ENCODE measurements at places on chromosomes 3 and 15.

- no peak for DNase-seq
These were observed 6.7 kb downstream of the ZDHHC3 start for GRCh38 chr3:44969154-44969827.

GRCh38 chr15:68497206-68497910 lies 65.4 kb upstream of the ITGA11 start:
- no peak for DNase-seq

- no peak for DNase-seq
These were observed 345.8 kb upstream of the ADAMTS9 start for GRCh38 chr3:65033576-65033975.

- no peak for DNase-seq
These were observed 334.0 kb upstream of the MCTP2 start for GRCh38 chr15:93897377-93897776.

DNA sequence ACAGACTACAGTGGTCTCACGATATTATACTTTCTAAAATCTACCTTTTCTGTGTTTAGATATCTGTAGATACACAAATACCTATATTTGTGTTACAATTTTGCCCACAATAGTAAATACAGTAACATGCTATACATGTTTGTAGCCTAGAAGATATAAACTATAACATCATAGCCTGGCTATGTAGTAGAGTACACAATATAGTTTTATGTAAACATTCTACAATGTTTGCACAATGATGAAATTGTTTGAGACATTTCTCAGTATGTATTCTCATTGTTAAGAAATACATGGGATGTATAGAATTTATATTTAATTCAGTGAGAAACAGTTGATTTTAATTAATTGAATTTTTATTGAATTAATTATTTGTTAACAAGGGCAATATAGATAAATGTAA lies 1367.0 kb downstream of the OTOL1 start:
- DNase-seq, result no peak

DNA sequence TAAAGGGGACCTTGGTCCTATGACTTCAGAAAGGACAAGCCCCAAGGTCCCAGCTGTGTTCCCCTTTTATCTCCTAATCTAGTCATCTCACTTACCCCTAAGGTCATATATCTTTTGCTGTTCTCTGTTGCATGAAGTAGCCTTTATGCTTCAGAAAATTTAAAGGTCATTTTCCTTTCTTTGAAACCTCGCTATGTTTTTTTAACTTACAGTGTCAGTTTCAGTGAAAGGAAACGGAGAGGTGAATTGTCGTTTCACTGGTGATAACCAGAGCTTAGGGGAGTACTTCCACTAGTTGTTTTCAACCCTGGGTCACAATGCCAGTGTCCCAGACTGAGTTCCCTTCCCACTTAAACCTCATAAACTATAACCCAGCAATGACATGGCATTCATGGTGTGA lies 357.4 kb downstream of the GAP43 start:
- DNase-seq, result no peak

- no peak for DNase-seq
These were observed 52.4 kb upstream of the RGMA start for GRCh38 chr15:93141371-93141794.

- DNase-seq, result no peak
These were observed 48.4 kb downstream of the CCNL1 start for GRCh38 chr3:157111518-157111917.

DNA sequence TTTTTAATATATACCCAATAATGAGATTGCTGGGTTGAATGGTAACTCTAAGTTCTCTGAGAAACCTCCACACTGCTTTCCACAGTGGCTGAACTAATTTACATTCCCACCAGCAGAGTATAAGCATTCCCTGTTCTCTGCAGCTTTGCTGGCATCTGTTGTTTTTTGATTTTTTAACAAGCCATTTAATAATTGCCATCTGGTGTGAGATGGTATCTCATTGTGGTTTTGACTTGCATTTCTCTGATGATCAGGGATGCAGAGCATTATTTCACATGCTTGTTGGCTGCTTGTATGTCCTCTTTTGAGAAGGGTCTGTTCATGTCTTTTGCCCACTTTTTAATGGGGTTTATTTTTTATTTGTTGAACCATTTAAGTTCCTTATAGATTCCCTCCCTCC lies 75.0 kb upstream of the EPHB3 start:
- DNase-seq, result no peak

DNA sequence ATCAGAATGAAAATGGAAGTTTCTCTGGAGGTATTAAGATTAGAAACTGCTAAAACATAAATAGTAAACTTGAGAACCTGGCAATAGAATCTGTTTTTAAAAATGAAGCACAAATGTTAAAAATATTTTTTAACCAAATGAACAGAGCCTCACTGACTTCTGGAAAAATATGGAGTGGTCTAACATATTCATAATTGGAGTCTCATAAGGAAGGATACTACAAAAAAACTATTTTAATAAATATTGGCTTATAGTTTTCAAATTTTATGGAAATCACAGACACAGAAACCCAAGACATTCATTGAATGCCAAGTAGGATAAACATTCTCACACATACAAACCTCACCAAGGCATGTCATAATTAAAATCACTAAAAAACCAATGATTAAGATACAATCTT lies 23.6 kb upstream of the TASOR start:
- no peak for DNase-seq

DNA sequence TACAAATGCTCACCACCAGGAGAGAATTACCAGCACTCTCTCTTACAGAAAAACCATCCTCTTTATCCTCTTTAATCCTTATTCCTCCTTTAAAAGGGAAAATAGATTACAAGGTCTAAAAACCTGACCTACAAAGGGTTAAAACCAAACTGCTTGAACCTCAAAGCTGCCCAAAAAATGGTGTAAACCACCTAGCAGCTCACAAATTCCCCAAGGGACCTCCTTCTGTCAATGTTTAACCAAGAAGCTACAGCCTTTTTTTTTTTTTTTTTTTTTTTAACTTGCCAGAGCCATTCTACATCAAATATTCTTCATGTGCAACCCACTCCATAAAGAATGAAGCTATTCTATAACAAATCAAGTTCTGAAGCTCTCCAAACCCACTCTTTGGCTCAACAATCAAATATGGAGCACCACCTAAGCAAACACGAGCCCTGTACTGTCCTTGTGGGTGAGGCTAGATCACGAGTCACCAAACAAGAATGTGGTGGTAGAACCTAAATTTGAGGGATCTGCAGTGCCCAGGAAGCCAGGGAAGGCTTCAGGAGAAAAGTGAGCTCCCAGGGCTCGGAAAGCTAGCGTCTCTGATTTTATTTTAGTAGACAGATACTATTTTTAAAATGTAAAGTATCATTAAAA lies 20.1 kb downstream of the OSBPL10 start:
- DNase-seq, result no peak

- no peak for DNase-seq
These were observed 85.1 kb downstream of the MTHFS start for GRCh38 chr15:79811406-79812405.

DNA sequence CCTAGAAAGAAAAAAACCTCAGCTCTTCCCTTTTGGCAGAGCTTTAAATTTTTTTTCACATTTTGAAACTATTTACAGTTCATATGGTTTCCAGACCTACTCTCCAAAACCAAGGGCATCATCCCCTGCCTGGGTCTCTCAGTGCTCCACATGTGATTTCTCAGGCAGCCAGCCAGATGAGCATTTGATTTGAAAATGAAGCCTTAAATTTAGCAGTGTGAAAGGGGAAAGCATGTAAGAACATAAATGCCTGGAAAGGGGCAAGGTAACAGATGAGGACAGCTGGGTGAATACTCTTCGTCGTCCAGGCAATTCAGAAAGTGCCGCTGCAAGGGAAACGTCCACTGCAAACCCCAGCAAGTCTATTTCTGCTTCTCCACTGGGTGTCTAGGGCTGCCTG lies 94.8 kb downstream of the ATP8B4 start:
- DNase-seq, result no peak

DNA sequence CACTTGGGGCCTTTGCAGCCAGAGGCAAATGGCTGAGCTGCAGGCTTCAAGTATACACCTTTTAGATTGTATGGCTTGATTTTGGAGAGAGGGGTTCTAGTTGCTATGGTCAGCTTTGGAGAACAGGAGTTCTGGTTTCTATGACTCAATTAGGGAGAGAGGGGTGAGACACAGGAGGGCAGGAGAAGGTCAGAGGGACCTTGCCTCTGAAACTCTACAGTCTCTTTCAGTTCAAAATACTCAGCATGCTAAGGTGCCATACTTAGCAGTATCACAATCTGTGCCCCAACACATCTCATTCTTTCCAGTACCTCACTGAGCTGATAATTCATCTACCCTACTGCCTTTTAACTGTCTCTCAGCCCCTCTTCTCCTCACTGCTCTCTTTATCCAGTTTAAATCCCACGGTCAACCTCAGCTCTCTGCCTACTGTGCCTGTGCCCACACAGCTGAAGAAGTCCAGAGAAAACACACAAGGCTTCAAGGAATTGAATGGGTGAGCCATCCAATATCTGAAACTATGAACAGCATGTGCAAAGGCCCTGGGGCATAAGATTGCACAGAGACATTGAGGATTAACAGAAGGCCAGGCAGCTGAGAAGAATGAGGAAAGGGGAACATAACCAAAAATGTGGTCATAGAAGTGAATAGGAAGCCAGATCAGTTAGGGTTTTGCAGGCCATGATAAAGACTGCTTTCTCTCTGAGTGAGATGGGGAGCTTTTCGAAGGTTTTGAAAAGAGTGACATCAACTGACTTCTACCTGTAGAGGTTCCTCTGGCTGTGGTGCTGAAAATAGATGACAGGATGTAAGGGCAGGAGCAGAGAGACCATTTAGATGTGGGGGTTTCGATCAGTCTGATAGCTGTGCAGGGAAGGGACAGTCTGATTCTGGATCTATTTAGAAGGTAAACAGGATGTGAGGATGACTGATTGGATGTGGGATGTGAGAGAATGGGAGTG lies 54.5 kb upstream of the C3orf80 start:
- DNase-seq, result no peak

- DNase-seq, result no peak
These were observed 839.8 kb upstream of the ALCAM start for GRCh38 chr3:104526901-104527401.

All from glutamatergic neuron (in vitro differentiated cells).